ENCODE measurements at places on chromosomes 16 and 17.

- no peak for DNase-seq
These were observed 20.2 kb downstream of the GNAO1 start for GRCh38 chr16:56211435-56211981.

GRCh38 chr17:61127960-61128359, 271.7 kb upstream of the TBX2 start:
- no peak for DNase-seq

DNA sequence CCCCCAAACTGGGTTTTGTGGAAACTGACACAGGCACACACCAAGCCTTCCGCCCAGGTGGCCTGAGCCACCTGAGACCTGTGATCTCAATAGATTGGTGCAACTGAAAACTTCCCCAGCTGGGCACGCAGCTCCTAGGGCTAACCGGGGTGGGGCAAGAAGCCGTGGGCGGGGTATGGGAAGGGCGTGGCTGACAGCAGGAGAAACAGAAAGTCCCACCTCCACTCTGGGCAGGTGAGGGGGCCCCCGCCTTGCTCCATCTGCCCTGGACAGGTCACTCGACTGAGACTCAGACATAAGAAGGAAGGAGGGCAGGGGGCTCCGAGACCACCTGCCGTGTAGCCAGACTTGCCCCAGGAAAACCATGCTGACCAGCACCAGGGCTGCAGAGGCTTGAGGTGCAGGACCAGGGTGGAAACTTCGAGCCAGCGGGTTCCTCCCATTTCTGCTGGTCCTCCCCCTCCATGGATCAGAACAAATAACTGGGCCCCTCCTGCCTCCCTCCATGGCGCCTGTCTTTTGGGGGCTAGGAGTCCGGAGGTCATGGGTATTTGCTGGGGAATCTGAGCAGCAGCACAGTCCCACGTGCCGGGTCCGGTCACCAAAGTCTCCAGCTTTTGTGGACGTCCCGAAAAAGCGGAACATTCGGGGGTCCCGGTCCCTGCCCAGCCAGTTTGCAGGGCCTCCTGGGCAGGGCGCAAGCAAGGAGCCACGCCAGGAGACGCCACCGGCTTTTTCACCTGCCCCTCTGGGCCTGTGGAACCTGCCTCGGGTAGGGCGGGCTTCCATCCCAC, 1.3 kb downstream of the TIMP2 start:
- DNase-seq = peak; percentile 3

DNA sequence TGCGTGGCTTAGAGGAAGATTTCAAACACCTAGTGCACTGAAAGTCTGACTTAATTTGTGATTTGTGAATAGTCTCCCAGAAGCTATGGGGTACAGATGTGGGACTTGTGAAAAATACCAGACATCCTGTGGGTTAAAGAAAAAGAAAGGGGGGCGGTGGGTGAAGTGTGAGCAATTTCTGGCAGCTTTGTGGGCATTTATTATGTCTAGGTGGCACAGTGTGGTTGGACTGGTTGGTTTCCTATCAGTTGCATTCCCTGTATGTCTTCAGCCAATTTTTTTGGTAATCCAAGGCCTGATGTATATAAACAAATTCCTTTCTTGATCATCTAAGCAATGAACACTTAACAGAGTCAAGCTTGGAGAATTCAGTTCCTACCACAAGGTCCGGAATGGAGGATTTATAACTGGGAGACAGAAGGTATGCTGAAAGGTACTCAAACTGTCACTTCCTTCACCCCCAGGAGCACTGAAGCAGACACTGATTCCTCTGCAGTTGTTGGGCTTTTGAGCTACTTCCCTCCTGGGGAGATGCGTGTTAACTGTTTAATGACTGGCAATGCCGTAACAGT, 211.6 kb downstream of the WWOX start:
- no peak for DNase-seq

DNA sequence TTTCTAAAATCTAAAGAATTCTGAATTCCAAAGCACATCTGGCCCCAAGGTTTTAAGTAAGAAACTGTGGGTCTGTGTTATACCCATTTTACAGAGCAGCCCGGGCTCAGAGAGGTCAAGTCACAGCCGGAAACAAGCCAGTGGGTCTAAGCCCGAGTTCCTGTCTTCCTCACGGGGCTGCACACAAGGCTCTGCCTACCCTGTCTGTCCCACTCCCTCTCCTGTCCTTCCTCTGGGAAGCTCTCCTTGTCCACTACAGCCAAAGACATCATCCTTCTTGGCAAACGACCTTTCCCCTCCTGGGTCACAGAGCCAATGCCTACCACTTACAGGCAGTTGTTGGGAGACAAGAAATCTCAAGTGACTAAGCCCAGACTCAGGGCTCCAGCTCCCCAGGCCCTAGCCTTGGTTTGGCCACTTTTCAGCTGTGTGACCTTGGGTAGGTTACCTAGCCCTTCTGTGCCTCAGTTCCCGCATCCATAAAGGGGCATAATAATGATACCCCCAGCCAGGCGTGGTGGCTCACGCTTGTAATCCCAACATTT, 55.6 kb upstream of the MAP3K14 start:
- DNase-seq = no peak

DNA sequence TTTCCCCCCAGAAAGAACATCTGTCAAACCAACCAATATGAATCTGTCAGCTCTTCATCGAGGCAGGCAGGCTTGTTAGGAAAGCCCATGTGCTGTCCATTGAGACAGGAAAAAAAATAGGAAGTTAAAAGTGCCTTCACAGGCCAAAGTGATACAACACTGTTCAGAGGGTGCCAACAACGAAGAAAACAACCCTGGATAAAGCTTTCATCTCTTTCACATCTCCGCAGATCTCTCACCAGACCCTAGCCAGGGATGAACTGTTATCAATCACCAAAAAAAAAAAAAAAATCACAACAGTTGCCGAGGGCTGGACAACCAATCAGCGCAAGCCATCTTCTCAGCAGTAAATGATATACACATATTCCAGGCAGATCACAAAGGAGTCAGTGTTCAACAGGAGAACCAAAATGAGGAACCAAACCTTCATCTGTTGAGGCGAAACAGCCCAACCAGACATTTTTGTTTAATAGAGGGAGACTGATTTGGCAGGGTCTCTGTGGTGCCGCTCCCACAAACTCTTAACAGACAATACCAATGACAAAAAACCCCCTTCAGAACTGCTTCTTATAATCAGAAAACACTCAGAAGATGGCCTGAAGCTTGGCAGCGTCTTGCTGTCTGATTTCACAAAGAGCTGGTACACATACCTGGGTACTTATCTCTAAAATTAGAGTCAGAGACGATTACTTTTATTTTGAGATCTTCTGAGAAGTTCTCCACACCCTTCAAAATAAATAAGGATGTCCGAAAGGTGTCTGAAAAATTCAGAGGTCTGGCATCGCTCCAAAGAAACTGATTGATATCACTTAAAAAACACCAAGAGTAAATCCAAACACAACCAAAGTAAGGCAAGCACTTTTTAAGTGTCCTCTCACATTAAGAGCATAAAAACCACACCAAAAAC, 1.8 kb downstream of the MAP3K14 start:
- no peak for DNase-seq

DNA sequence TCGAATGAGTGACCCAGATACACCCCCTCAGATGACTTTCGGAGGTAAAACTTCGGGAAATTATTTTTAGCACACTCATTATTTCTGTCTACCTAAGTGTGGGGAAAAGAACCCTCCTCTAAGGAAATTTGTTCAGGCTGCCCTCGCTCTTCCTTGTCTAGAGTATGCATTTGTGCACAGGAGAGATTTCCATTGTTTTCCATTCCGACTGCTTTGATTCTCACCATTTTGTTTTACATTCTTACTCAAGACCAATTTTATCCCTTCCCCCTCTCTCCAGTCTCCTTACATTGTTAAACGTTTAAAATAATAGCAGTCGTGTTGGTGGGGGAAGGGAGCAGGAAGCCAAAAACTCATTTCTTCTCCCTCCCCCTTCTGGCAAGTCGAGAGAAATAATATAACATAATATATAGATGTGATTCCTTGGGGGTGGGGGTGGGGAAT, 1.5 kb upstream of the CHD3 start:
- DNase-seq = no peak

DNA sequence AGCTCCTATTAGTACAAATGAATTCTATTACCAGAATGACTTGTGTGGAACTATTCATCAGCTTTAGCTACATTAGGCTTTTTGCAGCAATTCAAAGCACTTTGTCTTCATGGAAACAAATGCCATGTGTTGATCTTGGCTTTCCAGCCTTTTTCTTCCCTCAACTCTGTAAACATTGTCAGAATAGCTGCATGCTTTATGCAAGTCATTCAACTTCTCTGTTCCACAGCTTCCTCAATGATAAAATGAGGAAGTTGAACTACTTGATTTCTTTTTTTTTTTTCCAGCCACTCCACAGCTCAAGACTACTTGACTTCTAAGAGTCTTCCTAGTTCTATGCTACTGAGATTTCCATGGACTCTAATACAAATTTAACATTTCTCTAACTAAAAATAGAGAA, 41.1 kb downstream of the KIAA0753 start:
- DNase-seq = peak; percentile 49

DNA sequence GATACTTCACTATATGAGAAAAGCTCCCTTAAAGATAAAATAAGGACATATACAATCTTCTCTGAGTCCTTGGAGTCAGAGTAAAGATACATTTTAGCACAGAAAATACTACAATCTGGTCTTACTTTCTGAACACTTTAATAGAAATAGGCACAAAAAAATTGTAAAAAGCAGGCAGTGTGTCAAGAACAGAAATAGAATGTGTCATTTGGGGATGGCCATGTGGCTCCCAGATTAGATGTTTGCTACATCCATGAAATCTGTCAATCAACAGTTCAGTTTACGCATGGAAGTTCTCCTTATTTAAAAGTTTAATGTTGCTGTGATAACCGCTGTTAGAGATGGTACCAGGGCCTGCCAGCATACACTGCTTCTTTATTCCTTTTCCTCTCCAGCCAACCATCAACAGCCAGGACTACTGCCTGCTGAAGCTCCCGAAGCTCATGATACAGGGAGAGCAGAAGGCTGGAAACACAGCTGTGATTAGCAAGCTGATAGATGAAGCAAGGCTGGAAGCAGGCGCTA, 278.5 kb downstream of the CEP112 start:
- no peak for DNase-seq

GRCh38 chr17:1653735-1654134, 4.1 kb upstream of the RILP start:
- DNase-seq = no peak

DNA sequence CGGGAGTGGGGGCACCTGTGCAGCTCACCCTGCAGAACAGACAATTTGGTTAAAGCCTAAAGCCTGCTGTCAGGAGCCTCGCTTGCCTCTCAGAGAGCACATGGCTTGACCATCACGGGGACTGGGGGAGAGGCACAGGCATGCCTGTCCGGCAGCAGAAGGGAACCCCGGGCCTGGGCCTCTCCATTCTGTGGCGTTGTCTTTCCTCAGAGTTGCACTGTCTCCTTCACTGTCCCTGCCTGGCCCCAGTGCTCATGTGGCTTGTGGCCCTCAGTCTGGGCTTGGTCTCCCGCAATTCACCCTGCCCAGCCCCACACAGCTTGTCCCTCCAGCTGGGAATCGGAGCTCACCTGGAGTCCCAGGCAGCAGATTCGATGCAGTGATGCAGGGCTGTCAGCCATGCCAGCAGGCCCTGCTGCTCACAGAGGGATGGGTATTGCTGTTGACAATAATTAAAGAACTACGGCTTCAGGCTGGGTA, 189.9 kb downstream of the SEC14L1 start:
- no peak for DNase-seq

DNA sequence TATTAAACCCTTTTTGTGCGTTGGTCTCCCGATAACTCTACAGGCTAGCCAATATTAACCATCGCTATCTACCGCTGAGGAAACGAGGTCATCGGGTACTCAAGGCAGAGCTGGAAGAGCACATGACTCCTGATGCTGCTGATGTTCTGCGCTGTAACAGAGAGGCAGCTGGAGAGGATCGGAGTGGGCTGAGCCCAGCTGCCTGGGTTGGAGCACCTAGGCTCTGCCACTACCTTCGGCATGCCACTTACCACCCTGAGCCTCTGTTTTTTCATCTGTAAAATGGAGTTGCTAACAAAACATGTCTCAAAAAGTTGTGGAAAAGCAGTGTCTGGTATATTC, 432 bp upstream of the SLC46A1 start:
- peak; percentile 29 for DNase-seq

- DNase-seq = no peak
These were observed 19.1 kb downstream of the UNC13D start for GRCh38 chr17:75825149-75825552.

- no peak for DNase-seq
These were observed 1.8 kb upstream of the PRSS22 start for GRCh38 chr16:2859686-2860265.
